ENCODE measurements at places on chromosomes 5 and 9. TPM values are rescaled to one million over a fixed set of nuclear protein-coding genes. Genes with fewer than 3 reads are reported as not detected.

- DNase-seq: peak; percentile 92
Observed at GRCh38 chr5:37696190-37697021, 143.4 kb downstream of the GDNF start.

- DNase-seq: no peak
Observed at GRCh38 chr5:83323557-83324180, 147.9 kb upstream of the VCAN start.

Gene IRGM
- not detected for total RNA-seq

Gene SLC27A4
- 19.7 TPM for total RNA-seq

Gene ALDH1A1
- total RNA-seq: 5.0 TPM

Gene SLC25A2
- not detected for total RNA-seq

DNA sequence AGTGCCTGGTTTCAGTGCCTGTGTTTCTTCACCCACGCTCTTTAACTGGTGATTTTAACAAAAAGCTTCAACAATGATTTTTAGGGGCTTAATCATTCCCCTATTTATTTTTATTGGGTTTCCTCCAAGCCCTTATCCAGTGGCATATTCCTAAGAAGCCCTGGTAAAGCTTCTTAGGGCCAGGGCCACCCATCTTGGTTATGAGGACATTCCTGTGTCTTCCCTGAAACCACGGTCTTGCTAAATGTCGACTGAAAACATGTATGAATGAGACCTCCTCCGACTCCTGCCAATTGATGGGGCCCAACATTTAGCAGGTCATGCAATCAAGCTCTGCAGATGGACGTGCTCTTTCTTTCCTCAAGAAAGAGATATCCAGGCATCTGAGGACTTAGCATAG is 13.7 kb upstream of the CARTPT start:
- DNase-seq: no peak

DNA sequence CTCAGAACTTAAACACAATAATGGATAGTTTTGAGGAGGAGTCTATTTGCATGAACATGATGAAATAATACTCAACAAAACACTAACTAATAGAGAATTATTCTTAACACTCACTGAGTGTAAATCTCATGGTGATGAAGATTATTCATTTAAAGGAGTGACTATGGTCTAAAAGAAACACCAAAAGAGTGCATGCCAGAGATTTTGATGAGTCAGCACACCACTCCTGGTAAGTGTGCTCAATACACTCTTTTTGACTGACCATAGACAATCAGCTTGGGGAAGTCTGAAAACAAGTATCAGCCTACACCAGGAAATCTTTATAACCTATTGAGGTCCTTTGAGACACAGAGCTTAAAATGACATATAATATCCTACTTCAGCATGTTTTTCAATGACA is 6.8 kb upstream of the FST start:
- no peak for DNase-seq
